ENCODE measurements at places on chromosomes 13 and 19.
A peak's percentile ranks its signal among the peaks of the same experiment; 100 is the strongest.

DNA sequence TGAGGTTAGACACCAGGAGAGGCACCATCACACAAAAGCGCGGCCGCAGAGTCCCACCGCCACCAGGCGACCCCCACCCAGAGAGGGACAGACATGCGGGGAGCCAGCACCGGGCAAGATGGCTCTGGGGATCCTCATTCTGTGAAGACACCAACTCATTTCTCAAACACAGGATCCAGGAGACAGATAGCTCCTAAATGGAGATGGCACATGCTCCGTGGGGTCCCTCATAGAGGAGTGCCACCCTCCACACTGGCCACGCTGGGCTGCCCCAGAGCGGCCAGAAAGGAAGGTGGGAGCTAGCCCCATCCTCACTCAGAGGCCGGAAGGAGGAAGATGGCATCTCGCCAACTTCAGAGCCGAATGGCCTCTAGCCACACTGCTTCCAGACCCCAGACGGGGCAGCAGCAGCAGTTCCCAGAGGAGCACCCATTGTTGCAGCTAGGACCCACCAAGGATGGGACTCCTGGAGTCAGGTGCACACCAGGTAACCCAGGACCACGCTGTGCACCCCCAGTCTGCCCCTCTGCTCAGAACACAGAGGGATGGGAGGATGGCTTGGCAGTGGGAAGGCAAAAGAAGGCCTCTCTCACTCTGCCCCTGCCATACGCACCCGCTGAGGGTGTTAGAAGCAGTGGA lies 78.6 kb downstream of the ZIC5 start:
- DNase-seq = no peak

DNA sequence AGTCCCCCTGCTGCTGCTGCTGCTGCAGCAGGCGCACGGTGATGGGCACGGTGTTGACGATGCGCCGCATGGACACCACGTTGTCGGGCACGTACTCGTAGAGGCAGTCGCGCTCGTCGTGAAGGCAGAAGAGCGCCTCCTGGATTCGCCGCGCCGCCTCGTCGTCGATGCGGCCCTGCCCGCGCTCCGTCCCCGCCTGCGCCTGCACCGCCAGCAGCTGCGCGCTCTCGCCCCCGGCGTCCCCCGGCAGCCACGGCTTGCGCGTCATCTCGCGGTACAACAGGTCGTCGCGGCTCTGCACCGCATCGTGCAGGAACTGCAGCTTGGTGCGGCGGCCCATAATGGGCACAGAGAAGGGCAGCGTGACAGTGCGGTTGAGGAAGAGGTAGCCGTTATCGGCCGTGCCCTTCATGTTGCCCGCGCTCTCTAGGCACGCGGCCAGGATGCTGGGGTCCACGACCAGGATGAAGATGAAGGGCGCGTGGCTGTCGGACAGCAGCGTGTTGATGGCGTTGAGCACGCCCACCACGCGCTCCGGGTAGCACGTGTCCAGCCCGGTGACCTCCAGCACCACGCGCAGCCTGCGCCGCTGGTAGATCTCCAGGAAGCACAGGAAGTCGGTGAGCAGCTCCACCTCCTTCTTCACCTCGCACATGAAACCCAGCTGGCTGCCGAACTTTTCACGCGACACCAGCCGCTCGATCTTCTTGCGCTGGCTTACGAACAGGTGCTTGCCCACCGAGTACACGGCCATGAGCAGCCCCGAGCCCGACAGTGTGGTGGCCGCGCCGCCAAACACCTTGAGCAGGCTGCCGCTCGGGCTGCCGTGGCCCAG lies 8.1 kb downstream of the NKPD1 start:
- peak; percentile 71 for DNase-seq

GRCh38 chr13:68970532-68970931 lies 1137.1 kb upstream of the ATXN8OS start:
- DNase-seq = no peak

DNA sequence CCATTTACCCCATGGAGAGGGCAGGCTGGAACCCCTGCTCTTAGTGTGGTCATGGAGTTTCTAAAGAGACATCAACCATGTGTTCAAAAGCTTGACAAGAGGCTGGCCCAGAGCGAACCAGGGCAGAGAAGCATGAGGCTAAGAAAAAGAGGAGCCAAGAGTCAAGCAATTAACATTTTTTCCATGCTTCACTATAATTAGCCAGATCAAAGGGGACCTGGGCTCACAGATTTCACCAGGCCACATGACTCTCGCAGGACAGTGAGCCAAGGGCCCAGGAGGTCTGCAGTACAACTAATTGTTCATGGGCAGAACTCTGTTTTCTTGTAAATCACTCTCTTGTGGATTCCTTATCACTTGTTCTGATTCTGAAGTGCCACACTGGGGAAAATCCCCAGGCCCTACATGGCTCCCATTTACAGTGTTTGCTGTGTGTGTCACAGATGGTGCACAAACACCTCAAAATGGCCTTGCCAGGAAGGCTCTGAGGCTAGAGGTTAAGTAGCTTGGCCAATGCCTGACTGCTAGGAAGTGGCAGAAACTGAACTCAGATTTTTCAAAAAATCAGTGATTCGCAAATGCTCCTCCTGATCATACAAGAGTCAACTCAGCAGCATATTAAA lies 101.2 kb downstream of the LHFPL6 start:
- DNase-seq = peak; percentile 80

DNA sequence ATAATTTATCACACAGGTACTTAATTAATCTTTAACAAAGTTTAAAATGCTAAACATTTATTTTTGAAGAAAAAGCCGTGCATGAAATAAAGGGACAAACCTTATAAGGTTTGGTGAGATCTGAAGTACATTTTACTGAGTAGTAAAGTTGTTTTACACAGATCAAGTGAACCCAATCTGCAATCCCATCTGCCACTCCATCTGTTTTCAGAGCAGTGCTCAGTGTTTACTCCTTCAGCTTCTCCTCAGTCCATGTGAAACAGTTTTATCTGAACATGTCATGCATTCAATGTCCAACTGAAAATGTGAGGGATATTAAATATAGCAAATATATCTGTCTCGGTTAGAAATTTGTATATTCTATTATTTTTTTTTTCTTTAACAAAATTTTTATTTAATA lies 166.8 kb downstream of the MAB21L1 start:
- DNase-seq = no peak

GRCh38 chr19:7933411-7933810 lies 7.5 kb upstream of the CTXN1 start:
- no peak for DNase-seq

DNA sequence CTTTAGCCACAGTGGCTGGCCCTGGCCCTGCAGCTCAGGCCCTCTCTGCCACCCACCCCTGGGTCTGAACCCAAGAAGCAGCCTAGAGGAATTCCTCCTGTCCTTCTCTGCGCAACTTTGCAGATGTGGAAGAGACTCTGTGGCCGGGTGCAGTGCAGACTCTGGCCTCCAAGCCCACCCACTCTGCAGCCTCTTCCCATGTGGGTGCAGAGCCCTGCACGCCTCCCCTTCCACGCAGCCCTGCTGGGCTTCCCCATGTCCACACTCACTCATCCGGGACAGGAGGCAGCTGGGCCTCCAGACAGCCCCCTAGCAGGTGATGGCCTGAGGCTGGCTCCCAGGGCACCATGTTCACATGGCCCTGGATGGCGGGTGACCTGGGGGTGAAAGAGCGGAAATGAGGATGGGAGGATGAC lies 2.5 kb downstream of the TEX29 start:
- DNase-seq = no peak

DNA sequence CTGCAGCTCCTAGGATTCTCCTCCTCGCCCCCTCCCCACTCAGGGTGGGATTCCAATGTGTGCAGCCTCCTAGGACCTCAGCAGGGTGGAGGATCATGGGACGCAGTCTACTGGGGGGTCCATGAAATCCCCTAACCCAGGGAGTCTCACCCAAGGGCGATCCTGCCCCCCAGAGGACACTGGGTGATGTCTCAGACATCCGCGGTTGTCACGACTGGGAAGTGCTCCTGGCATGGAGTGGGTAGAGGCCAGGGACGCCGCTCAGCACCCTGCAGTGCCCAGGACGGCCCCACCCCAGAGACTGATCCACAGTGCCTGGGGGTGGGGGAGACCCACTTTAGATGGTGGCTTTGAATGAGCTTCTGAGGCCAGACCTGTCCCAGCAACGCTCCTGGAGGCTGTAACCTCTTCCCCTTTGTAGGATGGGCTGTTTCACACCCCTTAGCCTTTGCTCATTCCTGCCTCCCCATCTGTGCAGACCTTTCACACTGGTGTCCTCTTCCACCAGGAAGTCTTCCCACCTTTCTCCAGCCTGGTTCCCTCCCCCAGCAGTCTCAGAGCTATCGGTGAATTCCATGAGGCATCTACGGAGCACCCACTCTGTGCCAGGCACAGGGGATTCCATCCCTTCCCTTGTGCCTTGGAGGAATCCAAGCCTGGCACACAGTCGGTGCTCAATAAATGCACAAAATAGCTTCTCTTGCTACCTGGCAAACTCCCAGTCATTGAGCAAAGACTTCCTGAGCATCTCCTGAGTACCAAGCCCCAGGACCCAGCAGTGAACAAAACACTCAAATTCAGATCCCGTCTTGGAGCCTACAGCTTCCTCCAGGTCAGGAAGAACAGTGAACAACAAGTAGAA lies 10.5 kb downstream of the SMIM24 start:
- no peak for DNase-seq

GRCh38 chr13:94552095-94552494 lies 43.9 kb downstream of the TGDS start:
- no peak for DNase-seq

GRCh38 chr19:46944123-46944748 lies 75.4 kb upstream of the NPAS1 start:
- no peak for DNase-seq

- no peak for DNase-seq
These were observed 443.4 kb downstream of the TBC1D4 start for GRCh38 chr13:75038393-75039113.

DNA sequence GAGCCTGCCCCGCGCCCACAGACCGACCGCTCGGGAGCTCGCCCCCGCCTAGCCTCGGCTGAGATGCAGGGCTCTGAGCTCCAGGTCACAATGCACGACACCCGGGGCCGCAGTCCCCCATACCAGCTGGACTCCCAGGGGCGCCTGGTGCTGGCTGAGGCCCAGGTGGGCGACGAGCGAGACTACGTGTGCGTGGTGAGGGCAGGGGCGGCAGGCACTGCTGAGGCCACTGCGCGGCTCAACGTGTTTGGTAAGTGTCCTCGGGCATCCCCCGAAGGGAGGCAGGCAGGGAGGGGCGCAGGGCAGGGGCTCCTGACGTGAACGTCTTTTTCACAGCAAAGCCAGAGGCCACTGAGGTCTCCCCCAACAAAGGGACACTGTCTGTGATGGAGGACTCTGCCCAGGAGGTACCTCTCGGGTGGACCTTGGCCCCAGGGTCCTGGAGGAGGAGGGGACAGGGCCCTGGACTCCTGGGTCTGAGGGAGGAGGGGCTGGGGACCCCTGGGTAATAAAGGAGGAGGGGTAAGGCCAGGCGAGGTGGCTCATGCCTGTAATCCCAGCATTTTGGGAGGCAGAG lies 3.3 kb downstream of the BCAM start:
- no peak for DNase-seq

DNA sequence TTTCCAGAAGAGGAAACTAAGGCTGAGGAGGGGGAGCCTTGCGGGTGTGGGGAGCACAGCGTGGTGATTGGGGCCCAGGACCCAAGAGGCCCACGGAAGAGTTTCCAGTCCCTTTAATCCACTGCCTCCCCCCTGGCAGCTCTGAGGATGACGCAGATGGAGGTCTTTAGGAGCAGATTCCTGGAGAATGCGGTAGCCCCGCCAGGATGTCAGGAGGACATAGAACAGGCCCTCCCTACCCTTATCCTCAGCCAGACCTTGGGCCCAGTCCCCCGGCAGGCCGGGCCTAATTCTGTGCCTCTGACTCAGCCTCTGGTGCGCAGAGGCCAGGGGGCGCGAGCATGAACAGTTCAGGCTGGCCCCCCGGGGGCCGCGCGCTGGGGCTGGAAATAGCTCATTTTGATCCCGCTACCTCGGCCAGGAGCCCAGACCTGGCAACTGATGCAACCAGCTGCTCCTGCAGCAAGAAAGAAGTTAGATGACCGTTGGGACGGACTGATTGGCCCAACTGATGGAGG lies 461 bp upstream of the HSPB6 start:
- peak; percentile 90 for DNase-seq

GRCh38 chr19:6794686-6795431 lies 22.4 kb downstream of the VAV1 start:
- DNase-seq = peak; percentile 39

- DNase-seq = no peak
These were observed 1.9 kb downstream of the NFKBID start for GRCh38 chr19:35898499-35898809.

DNA sequence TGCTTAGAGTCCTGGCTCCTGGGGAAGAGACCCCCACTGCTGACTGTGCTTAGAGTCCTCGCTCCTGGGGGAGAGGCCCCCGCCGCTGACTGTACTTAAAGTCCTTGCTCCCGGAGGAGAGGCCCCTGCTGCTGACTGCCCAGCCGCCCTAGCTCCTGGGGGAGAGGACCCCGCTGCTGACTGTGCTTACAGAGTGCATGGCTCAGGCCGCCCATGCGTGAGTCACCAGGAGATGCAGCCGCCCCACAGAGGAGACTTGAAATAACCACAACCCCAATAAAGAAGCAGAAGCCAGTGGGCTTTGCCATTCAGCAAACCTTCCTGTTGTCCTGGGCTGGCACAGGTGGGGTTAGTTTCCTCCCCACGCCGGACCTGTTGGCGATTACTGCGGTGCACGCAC lies 79.2 kb upstream of the C13orf46 start:
- DNase-seq = no peak

GRCh38 chr19:31656507-31656906 lies 307.3 kb upstream of the TSHZ3 start:
- DNase-seq = no peak

GRCh38 chr13:108200781-108201398 lies 14.4 kb downstream of the LIG4 start:
- no peak for DNase-seq

DNA sequence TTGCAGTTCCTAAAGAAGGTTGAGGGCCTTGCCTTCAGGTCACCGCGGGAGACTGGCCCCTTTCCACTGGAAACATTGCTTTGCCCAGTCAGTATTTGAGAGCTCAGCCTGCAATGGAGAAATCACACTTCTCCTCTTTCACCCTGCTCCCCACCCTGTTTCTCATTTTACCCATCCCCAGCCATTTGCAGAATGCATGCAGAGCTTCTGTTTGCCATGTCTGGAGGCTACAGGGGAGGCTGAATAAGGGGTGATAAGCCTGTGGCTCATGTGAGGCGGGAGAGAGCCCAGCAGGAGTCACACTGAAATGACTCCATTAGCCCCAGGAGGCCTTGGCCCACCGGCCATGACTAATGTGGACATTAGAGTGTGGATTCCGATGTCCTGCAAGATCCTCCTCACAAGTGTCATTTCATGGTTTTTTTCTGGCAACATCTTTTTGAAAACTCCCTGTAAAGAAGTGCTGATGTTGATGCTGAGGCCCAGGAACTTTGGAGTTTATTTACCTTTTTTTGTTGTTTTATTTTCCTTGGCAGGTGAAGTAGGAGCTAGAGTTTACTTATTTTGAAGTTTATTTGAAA lies 6.3 kb downstream of the SPINT2 start:
- DNase-seq = peak; percentile 64

GRCh38 chr13:75321084-75321483 lies 160.9 kb downstream of the TBC1D4 start:
- no peak for DNase-seq

All from mesendoderm (in vitro differentiated cells).